Smooth muscle cell of the pulmonary artery (primary cell): ENCODE measurements at places on chromosomes 7 and 10. TPM values are rescaled to one million over a fixed set of nuclear protein-coding genes. Genes with fewer than 3 reads are reported as not detected.

Gene CTAGE4
- 0.36 and 0.91 TPM in 2 replicates for total RNA-seq

Gene NEUROD6
- total RNA-seq, result not detected in 2 replicates

Gene SLC16A9
- 2.5 and 15.1 TPM in 2 replicates for total RNA-seq

Gene TEX36
- total RNA-seq, result not detected in 2 replicates

Gene TMEM196
- total RNA-seq, result not detected in 2 replicates

Gene STEAP1
- 48.2 and 62.2 TPM in 2 replicates for total RNA-seq
